EL (cell line): ENCODE measurements at places on chromosomes 2 and 18.

DNA sequence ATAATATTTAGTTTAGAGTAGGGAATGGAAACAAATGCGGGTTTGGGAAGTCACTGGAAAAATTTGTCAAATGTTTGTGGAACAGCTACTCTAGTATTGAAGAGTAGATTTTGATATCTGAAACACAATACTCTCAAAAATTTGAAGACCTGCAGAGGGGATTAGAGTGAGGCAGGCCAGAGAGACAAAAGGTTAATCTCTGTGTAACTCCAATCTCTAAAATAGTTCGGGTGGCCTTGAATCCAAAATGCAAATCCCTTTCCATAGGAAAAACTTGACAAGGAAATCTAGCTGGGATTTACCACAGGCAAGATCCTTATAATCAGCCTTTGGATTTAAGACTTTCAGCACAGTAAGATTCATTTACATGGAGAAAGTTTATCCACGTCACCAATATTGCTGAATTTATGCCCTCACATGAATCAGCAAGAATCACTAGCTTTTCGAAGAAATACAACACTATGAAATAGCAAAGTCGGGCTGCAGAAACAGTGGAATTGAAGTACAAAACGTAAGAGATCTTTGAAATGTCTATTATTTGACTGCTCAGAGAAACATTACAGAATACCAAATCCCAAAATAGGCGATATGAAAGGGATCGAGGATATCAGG lies 423.7 kb upstream of the ZNF804A start:
- DNase-seq, result no peak

DNA sequence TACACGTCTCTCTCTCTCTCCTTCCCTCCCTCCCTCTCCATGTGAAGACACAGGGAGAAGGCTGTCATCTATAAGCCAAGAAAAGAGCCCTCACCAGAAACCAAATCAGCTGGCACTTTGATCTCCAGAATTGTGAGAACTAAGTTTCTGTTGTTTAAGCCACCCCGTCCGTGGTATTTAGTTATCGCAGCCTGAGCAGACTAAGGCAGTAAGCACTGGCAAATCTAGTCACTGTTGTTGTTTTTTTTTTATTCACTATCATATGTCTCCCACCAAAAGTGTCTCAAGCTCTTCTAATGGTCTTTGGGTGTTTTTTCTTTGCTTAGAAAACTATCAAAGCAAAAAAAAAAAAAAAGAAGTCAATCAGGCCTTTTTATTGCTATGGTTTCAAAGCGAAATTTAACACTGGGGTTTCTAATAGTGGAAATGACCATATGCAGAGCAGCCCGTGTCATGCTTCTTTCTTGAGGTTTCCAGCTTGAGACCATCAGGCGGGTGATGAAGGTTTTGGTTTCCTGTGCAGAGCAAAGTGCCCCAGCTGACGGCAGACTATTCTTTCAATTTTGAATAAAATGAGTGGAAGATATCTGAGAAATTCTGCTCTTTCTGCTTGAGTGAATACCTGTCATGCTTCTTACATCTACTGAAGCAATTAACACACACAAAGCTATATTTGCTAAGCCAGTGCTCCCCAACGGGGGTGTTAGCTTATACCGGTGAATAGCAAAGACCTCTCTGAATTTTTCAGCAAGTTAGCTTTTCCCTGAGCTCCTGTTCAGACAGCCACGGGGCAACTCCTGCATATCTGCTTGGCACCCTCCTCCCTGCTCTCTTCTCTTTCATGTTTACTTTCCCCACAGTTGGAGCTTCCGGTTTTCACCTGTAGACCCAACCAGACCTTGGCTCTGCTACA lies 394.1 kb upstream of the ATP5MC3 start:
- no peak for DNase-seq

- no peak for DNase-seq
Measured at GRCh38 chr2:180678625-180678972, 301.8 kb upstream of the UBE2E3 start.

GRCh38 chr2:106972782-106973181 lies 86.8 kb upstream of the ST6GAL2 start:
- DNase-seq, result peak; percentile 63

- DNase-seq, result peak; percentile 67
Measured at GRCh38 chr2:88545118-88545517, 82.1 kb downstream of the EIF2AK3 start.

DNA sequence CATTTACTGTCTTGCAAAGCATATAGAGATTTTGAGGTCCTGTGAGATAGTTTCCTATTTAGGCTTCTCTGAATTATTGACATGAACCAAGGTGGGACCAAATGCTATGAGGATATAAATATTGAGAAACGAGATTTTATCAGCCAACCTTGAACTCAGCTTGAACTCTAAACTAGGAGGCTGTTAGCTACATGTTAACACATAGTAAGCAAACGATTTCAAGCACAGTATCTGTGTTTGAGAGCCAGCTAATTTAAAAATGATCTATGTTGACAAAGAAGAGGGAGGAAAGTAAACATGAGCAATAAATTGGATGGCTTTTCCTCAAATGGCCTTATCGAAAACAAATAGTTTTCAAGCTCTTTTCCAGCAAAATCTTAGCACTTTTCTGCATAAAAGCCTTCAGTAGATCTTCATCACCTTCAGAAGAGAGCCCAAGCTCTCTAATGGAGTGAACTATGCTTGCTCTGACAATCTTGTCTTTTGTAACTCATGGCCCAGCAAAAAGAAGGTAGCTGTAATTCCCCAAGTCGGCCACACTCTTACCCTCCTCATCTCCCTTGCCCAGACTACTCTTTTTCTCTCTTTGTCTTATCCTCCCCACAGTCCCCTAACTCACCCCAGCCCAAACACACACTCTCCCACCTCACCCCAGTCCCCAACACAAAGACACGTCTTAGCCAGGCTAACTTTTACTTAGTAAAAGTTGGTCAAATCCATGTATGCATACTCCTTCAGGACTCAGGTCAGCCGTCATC lies 14.7 kb downstream of the CD28 start:
- no peak for DNase-seq

DNA sequence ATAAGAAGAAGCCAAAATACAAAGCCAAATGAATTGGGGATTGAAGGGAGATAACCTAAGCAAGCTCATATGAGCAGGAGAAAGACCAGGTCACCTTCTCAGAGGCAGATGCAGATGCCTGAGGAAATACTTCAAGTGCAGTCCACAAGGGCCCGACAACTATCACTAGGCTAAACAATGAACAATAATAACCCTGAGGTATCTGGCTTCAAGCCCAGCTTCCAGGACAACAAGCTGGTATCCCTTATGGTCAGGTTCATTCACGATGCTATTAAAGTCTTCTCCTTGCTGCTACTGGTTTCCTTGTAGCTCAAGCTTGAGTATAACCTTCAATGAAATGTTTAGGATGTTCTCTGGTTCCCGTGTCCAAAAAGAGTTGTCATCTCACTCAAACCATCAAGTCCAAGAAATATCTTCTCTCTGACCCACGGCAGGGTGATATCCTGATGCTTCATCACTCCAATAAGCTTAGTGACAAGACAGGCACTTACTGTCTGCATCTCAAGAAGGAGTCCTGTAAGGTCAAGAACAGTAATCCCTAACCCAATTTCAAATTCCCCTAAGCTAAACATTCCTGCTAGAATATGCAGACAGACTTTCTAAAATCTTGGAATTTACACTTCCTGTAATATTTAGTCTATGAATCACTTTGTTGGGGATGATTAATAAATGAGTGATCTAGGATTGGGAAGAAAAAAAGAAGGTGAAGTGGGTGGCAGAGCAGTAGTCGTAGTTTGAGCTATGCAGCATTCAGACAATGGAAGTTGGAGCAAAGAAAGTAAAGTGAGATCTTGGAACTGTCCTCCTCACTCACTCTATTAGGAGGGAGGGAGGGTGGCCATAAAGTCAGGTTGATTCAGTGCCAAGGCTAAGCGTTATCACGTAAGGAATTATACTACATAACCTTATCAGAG lies 33.1 kb downstream of the CHN1 start:
- peak; percentile 86 for DNase-seq

DNA sequence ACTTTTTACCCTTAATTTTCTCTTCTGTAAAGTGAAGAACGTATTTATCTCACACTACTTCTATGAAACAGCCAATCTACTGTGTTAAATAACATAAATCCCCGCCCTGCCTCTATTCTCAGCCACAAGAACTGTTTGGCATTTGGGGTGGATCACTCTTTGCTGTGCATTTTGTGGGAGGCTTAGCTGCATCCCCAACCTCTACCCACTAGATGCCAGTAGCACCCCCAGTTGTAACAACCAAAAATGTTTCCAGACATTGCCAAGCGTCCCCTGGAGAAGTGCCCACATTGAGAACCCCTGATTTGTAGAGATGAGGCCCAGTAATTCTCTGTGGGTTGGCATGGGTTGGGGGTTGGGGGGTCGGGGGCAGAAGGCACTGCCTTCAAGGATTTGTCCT lies 94.7 kb upstream of the BOD1L2 start:
- DNase-seq, result no peak

DNA sequence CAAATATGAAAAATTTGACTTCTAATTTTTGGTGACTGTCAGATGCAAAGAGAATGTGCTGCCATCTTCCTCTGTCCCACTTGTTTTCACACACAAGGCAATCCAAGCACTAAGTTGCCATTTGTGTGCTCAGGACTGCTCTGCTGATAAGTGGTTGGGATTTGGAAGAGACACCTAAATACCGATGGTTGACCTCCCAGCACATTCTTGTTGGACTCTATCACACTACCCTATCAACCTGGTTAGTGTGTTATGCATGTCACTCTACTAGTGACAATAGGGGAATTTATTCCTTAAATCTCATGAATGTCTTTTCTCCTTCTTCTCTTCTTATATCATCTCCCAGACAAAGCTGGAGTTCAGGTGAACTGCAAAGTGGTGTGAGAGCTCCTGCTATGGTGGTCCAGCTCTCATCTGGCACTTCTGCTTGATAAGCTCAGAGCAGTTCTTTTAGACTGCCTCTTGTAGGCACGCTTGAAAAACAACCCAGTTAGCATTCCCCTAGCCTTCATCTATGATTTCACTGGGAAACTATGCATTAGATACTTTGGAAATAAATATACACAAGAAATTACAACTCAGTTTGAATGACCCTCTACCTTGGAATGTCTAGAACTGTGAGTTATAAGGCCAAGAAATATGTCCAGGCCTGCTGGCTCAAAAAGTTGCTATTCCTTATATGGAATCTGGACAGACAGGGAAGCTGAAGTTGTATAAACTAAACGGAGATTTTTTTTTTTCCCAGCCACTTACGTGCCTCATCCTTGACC lies 404.8 kb downstream of the MEIS1 start:
- DNase-seq, result peak; percentile 98

DNA sequence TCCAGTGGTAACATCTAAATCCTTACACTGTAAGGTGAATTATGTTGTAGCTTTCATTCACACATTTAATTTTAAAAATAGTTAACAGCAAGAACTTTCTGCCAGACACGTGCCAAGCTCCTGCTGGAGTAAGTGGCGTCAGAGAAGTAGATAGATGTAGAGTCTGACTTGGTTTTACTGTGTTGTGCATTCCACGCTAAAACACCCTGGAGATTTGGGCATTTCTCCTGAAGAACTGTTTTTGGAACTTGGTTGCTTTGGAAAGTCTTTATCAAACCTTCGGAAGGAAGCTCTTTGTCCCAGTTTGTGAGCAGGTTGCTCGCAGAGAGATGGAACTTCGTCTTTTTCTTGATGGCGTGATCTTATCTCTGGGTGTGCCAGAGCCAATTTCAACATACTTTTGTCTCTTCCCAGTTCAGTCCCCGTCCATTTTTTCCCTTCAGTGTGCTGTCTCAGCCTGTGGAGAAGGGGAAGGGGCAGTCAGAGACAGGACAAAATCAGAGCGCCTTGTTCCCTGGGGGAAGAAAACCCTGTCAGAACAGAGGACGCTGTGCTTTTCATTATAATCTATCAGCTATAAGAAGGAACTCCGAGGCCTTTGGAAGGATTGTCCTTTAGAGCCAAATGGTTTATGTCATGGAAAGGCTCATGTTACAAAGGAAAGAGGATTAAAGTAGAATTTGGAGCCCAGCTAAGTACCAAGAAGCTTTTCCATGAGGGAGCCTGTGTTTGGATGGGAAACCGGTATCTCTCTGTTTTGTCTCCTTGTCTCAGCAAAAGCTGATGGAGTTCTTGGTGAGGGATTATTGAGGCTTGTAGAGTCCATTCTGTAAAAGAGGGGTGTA lies 18.9 kb downstream of the GRHL1 start:
- DNase-seq, result no peak

GRCh38 chr2:109054865-109055264 lies 65.8 kb upstream of the EDAR start:
- no peak for DNase-seq

DNA sequence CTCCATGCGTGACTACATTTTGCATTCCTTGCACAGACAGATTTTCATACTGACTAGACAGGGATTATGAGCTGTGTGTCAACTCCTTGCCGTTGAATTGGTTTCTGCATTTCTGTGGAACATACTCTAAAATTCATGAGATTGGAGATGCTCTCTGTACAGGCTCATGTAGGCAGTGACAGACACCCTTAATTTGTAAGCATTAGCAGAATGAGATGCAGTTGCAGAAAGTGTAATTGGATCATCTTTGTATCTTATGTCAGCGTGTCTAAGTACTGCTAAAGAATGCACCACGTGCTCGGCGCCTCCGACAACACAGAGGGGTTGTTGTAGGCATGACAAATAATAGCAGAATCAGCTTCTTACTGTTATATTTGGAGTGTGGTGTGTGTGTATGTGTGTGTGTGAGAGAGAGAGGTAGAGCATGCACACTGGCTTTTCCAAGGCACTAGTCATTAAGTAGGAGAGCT lies 212.4 kb downstream of the CMPK2 start:
- DNase-seq, result no peak

DNA sequence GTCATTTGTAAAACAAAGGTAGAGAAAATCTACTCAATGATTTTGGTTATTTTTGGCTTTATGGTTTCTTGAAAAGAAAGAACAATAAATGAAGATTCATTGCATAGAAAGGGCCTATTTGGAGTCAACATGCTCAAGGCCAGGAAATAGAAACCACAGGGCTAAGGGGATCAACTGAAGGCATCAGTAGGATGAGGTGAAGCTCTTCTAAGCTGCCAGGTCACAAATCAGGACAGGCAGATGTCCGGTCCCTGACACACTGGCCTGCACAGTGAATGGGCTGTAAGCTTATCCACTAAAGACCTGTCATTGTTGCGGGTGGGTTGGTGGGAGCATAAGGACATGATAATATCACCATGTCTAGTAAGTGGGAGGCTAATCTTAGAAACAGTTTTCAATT lies 31.6 kb upstream of the RNF138 start:
- no peak for DNase-seq

DNA sequence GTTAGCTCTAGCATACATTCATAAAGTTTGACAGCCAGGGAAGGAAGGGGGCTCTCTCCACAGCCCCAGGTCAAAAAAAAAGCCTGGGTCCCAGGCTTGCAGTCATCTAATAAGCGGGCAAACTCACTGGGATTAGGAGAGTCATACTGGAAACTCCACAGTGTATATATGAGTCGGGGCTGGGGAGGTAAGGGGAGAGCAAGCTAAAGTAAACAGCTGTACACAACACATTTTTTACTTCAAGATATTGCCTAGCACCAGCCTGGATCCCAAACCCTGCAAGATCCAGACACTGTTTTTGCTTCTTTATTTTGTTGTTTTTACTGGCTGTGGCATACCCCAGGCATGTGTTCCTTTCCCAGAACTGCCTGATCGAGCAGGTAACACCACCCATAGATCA lies 291.3 kb upstream of the TANK start:
- no peak for DNase-seq

GRCh38 chr18:25097569-25098056 lies 254.4 kb downstream of the ZNF521 start:
- DNase-seq, result peak; percentile 10
